ENCODE measurements at places on chromosomes 7 and 10.

DNA sequence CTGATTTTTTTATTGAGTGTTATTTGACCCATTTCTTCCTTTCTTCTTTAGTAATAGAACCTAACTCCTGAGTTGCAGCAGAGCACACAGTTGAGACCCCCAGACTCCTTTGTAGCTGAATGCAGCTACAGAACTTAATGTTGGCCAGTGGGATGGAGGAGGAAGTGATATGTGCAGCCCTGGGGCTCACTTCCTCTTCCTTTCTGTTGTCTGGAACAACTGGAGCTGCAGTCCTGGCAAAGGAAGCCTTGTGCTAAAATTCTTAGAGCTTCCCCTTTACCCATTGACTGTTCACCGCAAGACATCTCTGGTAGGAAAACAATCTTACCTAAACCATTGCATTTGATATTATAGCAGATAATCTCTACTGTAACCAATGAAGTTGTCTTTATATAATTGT, 86.6 kb downstream of the ITGB8 start:
- DNase-seq, result no peak

- DNase-seq, result no peak
These were observed 13.4 kb downstream of the COL13A1 start for GRCh38 chr10:69815104-69815503.

- DNase-seq, result no peak
These were observed 31.6 kb upstream of the WAPL start for GRCh38 chr10:86553213-86553612.

- DNase-seq, result no peak
These were observed 335.1 kb downstream of the BMPER start for GRCh38 chr7:34240417-34240816.

DNA sequence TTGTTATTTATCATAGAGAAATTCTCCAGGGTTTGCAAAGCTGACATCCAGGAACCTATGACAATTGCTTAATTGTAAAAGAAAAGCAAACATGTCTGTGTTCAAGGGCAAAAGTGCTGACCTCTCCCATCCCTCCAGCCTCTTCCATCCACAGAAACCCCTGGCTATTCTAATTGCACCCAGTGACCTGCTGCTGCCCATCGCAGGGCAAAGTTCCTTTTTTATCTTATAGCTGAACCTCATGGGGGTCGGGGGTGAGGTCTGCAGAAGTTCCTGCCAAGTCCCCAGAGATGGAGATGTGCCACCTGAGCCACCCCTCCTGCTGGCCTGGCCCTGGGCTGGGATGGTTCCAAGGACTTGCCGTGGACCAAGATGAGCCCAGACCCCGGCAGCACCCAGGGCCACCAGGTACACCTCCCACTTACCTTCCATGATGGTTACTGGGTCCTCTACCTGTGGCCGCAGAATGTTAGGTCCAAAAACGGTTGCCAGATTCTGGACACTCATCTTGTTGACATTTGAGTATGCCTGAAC, 146.5 kb downstream of the MAPK8 start:
- no peak for DNase-seq
